ENCODE measurements at places on chromosomes 12 and 14. TPM values are rescaled to one million over a fixed set of nuclear protein-coding genes. Genes with fewer than 3 reads are reported as not detected.

VRTN gene
- not detected for total RNA-seq

MIP gene
- total RNA-seq = not detected

SCN8A gene
- 74.3 TPM for total RNA-seq

LRFN5 gene
- 108 TPM for total RNA-seq

DDX55 gene
- total RNA-seq = 19.8 TPM

HOXC13 gene
- not detected for total RNA-seq

TPPP2 gene
- total RNA-seq = not detected

WDHD1 gene
- 10.8 TPM for total RNA-seq

SLC5A8 gene
- 0.46 TPM for total RNA-seq

All from diencephalon (tissue), 1 donor.